ENCODE measurements at places on chromosomes 3 and 15. TPM values are rescaled to one million over a fixed set of nuclear protein-coding genes. Genes with fewer than 3 reads are reported as not detected.

GRCh38 chr3:135148398-135149020, 353.4 kb downstream of the EPHB1 start:
- DNase-seq = no peak

DNA sequence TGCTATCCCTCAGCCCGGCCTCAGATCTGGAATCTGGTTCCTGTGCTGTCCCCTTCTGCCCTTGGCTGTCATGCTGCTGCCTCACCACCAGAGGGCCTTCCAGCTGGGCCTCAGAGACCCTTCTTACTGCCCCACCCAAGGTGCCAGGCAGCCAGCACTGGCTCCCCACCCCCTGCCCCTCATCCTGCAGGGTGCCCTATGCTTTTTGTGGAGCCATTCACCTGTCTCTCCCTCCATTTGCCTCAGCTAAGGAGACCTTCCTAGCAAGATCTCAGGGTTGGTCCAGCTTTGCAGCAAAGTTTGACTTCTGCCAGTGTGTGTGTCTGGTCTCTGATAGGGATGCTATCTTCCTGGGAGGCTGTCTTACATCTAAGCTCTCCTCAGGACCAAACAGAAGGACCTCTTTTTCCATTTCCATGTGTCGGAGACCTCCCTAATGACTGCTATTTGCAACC, 1.9 kb upstream of the VWA5B2 start:
- peak; percentile 34 for DNase-seq

The NLGN1 gene
- not detected for total RNA-seq

- DNase-seq = no peak
Measured at GRCh38 chr15:31383139-31383538, 56.5 kb downstream of the KLF13 start.

DNA sequence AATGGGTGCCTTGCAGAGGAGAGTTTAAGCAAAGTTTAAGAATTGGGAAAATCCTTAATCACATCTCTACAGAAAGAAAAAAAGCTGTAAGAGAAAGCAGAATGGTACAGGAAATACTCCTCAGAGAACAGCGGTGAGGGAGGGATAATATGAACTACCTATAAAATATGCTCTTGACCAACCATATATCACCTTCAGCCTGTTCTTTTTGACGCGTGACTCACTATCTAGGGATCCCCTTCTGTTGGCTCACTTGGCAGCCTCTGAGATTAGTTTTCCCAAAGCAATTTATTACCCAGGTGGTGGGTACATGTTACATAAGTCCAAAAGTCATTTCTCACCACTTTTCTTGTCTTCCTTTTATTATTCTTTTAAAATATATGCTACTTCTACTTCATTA, 97.7 kb downstream of the CNTN6 start:
- no peak for DNase-seq

DNA sequence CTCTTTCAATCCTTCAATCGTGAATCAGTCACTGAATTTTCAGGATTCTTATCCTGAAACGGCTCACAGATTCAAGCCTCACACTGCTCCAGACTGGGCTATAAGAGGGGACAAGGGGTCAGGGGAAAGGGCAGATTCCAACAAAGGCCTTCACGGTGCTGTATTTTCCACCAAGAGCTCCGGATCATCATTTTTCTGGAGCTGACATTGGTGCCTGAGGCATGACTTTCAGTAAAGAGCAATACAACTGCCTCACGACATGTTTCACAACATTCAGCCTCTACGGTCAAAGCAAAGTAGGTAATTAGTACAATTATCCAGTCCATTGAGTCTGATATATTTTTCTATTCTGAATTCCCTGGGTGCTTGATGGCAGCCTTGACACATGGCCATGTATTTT, 185.0 kb upstream of the PRICKLE2 start:
- DNase-seq = no peak

Data from myocyte (in vitro differentiated cells).